ENCODE measurements at places on chromosomes 12 and 14.

DNA sequence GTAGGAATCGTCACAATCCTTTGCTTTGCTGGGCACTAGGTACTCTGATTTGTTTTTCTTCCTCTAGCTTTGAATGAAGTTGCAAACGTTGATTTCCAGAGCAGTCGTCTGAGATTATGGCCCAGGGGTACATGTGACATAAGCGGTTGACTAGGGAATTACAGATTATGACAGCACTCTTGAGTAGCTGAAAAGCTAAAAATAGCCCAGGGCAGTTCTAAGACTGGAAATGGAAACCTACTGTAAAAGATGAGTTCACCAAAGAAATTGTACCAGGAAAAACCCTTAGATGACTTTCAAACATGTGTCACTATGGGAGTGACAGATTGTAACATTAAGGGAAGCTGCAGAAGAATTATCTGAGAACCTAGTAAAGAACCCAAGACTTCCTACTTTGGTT is 108.5 kb downstream of the ANO6 start:
- no peak for DNase-seq

DNA sequence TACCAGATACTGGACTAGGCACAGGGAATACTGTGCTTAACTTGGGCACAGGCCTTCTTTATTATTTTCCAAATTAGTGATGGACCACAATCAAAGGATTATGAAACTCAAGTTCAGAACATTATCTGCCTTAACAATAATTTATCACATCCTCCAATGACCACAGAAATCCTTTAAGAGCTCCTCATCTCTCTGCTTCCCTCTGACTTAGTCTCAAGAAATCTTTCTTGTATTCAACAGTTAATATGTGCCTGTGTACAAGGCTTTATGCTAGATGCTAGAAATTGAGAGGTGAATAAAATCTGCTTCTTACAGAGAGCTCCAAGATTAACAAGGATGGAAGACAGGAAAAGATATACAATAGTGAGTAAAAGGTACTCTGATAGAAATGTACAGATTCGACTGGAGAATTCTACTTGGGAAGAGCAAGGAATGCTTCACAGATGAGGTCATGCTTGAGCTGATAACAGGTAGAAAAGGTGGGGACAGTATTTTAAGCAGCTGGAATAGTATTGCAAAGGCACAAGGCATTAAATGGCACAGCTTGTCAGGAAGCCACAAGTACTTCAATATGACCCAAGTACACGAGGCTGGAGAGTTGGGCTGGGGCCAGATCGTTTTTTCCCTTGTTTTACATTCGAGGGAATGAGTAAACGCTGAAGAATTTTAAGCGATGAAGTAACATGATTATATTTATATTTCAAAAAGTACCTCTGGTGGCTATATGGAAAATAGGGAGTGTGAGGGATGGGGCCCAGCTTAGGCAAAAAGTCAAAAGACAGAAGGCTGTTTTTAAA is 55.1 kb upstream of the ARID2 start:
- DNase-seq: no peak

- no peak for DNase-seq
These were observed 62.7 kb downstream of the TESC start for GRCh38 chr12:117036547-117036946.

DNA sequence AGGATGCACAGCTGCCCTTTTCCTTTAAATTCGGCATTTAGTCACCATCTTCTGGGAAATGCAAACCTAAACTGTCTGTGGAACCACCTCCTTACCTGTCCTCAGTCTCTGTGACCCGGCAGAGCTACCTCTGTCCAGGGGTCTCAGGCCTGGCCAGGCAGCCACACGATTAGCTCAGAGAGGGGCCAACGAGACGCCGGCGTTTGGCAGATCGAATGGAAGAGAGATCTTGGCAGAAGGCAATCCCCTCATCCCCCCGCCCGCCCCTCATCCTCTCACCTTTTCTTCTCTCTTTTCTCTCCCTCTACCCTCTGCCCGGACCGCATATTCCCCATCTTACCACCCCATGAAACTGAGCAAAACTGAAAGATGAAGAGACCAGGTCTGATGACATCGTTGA is 101.0 kb downstream of the PIWIL1 start:
- no peak for DNase-seq

DNA sequence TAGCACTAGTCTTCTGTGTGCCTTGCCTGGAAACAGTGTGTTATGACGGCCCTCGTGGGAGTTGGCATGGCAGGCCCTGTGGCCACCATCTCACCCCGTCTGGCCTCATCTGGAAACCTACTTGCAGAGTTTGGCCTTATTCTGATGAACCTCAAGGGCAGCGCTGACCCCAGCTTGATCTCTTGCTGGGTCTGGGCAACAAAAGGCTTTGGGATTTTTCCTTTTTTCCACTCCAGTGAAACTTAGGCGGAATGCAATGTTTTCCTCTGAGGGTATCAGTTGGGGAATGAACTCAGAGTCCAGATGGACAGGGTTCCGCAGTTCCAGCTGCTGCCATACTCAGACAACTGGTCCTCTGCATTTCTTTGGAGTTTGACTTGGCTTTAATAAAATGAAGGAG is 15.9 kb downstream of the CACNA1C start:
- no peak for DNase-seq

DNA sequence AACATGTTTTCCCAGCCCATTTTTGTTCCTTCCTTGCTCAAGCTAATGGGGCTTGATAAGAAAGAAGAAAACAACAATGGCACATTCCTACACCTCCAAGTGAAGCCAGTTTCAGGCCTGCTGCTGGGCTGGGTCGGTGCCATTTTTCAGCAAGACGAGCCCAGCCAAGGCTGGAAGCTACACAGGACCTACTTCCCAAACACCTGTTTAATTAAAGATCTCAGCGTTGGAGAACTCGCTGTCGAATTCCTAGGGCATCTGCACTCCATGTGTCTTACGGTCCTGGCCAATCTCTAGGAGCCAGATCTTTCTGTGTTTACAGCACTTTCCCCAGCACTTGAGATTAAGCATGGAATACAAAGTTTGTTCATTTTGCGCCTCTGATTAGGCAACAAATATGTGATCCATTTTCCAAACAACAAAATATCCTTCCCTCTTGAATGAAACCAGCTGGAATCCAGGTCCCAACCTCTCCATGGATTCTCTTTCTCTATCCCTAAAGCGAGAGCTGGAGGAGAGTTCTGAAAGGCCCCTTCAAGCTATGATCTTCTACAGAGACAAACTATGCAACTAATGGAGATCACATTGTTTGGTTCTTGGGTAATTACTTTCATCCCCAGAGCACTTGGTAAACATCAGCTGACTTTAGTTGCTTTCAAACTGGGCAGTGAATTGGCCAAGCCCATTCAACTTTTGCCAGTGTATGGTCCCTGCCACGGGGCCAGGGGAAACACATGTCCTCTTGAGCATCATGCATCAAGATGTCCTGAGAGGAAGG is 34.3 kb upstream of the TC2N start:
- DNase-seq: no peak

- DNase-seq: no peak
These were observed 125.9 kb downstream of the PAPOLA start for GRCh38 chr14:96627811-96628775.

GRCh38 chr12:104204690-104205480 is 10.7 kb upstream of the TXNRD1 start:
- DNase-seq: no peak

GRCh38 chr14:59803052-59803540 is 67.5 kb downstream of the RTN1 start:
- no peak for DNase-seq

DNA sequence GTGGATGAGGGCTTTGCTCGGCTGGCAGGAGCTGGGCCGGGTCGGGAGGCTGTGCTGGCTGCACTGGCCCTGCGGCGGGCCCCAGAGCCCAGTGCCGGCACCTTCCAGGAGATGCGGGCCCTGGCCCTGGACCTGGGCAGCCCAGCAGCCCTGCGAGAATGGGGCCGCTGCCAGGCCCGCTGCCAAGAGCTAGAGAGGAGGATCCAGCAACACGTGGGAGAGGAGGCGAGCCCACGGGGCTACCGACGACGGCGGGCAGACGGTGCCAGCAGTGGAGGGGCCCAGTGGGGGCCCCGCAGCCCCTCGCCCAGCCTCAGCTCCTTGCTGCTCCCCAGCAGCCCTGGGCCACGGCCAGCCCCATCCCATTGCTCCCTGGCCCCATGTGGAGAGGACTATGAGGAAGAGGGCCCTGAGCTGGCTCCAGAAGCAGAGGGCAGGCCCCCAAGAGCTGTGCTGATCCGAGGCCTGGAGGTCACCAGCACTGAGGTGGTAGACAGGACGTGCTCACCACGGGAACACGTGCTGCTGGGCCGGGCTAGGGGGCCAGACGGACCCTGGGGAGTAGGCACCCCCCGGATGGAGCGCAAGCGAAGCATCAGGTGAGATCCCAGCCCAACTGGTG is 11.5 kb downstream of the ARHGEF40 start:
- DNase-seq: no peak

DNA sequence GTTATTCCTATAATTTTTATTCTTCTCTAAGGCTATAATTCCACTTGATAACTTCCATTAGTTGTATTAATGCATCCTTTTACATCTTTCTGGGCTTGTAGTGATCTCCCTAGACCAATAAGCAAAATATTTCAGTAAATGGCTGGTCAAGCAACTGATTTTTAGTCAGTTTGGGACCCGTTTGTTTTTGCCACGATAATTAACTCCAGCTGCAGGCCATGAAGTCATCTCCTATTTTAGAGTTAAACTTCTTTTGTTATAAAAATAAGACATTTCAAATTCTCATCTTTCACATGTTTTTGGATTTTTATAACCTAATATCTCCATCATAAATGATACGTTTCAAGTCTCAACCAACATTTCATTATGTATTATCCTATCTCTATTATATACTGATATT is 49.4 kb downstream of the MAGOHB start:
- no peak for DNase-seq

DNA sequence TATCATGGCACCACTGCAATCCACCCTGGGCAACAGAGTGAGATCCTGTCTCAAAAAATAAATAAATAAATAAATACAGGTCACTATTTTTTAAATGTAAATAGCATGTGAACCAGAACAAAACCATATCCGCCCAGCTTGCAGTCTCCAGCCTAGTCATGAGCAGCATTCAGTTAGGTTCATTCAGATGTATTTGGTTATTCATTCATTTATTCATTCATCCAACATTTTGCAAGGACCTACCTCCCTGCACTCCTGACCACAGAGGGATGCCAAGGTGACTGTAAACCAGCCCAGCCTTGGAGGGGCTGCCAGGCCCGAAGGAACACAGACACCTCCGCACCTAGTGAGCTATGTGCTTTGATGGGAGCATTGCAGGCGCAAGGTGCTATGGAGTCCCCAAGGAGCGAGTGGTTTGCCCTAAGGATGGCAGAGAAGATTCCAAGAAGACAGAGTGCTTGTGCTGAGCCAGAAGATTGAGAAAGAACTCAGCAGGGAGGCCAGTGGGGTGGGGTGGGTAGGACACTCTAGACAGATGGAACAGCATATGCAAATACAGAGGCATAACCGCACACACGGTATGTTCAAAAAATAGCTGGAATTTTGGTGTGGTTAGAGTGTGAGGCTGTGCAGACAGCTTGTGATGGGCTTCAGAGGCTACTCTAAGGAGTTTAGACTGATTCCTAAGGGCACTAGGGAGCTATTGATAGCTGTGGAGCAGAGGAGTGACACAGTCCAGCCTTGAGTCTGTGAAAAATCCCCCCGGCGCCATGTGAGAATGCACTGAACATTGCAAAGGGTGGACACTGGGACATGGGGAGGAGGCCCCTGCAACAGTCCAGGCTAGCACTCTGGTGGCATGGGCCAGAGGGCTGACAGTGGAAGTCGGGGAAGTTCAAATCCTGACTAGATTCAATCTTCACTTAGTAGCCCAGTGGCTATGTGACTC is 11.7 kb downstream of the DTX1 start:
- no peak for DNase-seq

DNA sequence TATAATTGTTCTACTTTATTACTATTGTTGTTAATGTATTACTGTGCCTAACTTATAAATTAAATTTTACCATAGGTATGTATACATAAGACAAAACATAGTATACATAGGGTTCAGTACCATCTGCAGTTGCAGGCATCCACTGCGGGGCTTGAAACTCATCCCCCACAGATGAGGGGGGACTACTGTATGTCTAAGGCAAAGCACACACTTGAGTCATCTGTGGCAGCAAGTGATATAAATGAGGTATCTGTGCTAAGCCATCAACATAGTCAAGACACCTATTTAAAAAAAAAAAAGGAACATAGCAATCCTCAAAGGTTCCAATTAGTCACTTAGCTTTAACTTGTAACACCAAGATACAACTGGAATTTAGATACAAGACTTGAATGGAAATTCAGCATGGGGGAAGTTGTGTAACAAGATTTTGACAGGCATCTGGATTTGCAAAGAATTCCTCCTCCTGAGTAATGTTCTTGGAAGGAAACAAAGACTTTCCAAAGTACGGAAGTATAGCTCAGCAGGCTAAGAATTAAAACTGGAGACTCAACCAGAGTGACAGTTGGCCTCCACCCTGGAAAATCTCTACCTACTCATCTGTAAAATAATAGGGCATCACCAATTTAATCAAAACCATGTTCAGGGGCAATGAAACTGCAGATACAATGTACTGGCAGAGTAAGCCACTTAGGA is 14.9 kb downstream of the DCAF5 start:
- no peak for DNase-seq

DNA sequence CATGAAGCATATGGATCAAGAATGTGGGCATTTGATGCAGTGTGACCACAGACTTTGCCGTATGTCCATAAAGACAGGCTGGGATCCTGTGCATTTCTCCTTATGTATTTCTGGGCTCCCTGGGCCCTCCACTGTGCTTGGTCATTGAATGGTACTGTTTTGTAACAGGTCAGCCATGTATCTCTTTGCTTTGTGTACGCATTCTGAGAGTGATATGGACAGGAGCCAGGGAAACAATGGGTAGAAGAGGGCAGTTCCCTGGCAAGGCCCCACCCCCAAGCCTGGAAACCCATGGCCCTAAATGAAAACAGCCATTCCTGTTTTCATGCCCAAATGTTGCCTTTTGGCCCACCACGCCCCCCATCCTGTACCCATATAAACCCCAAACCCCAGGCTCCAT is 15.2 kb upstream of the FBXO34 start:
- no peak for DNase-seq

GRCh38 chr14:64217308-64217707 is 76.9 kb downstream of the ESR2 start:
- no peak for DNase-seq

GRCh38 chr14:49954171-49954631 is 61.3 kb downstream of the ARF6 start:
- DNase-seq: no peak
